H4 (cell line): ENCODE measurements at places on chromosomes 7 and 10. TPM values are rescaled to one million over a fixed set of nuclear protein-coding genes. Genes with fewer than 3 reads are reported as not detected.

Gene IL15RA
- 14.4 and 18.6 TPM in 2 replicates for total RNA-seq

Gene ODAD2
- 1.2 and 1.8 TPM in 2 replicates for total RNA-seq

Gene NANOS1
- total RNA-seq = 4.7 and 6.7 TPM in 2 replicates

Gene SFTPD
- total RNA-seq = not detected in 2 replicates

Gene TUBGCP2
- 49.1 and 54.5 TPM in 2 replicates for total RNA-seq

Gene CFAP69
- 1.3 and 1.8 TPM in 2 replicates for total RNA-seq

Gene SAMD9
- 24.0 and 36.5 TPM in 2 replicates for total RNA-seq

Gene UCMA
- not detected in 2 replicates for total RNA-seq

Gene RARRES2
- total RNA-seq = not detected in 2 replicates

Gene TES
- total RNA-seq = 36.4 and 59.0 TPM in 2 replicates

Gene CLCN1
- total RNA-seq = not detected in 2 replicates

Gene SHTN1
- total RNA-seq = 6.3 and 9.3 TPM in 2 replicates

Gene FFAR4
- total RNA-seq = not detected in 2 replicates

Gene FMC1
- total RNA-seq = 19.4 and 21.0 TPM in 2 replicates

Gene FAM237B
- total RNA-seq = not detected in 2 replicates

Gene CHCHD3
- 79.6 and 102 TPM in 2 replicates for total RNA-seq

Gene NEBL
- 0.08 and 0.17 TPM in 2 replicates for total RNA-seq

Gene FAM25A
- total RNA-seq = not detected in 2 replicates

Gene ANKRD16
- total RNA-seq = 3.0 and 3.2 TPM in 2 replicates

Gene PILRB
- 4.4 and 4.6 TPM in 2 replicates for total RNA-seq

Gene PRKAR2B
- total RNA-seq = 9.5 and 13.1 TPM in 2 replicates
